ENCODE measurements at places on chromosomes 4 and X.

DNA sequence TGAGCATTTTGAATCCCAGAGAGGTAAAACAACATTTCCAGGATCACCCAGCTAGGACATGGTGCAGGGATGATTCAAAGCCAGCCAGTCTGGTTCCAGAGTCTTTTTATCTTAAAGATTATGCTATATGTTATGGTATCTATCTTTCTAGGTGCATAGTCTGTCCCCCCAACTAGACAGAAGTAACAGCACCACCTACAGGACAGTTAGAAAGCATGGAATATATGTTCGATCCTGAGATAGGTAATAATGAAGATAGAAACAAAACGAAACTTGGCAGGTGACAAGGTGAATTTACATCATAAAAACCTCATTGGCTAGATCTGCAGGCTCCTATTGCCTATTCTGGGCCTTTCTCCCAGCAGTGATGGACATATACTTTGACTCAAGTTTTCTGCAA lies 723.2 kb downstream of the SMARCA1 start:
- no peak for DNase-seq

- DNase-seq, result no peak
Observed at GRCh38 chr4:17997129-17997528, 24.4 kb downstream of the LCORL start.

- no peak for DNase-seq
Observed at GRCh38 chrX:69116077-69116476, 49.2 kb downstream of the PJA1 start.

DNA sequence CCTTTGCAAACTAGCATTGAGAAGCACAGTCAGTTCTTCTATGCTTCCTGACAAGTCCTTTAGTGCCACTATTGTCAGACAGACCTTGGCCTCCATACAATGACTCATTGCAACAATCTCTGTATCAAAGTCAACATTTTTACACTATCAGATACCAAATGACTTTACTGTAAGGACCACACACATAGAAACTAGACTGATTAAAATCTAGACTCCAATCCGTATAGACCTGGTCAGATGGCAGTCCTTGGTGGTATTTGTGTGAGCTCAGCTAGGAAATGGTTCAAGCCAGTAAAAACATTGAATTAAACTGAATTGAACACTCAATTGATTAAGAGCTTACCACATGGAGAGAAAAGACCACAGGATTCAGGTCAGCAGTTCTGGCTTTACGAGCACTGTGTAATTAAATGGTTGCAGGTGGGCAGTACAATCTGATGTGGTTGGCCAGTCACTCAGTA lies 549.8 kb upstream of the LCORL start:
- DNase-seq, result no peak

DNA sequence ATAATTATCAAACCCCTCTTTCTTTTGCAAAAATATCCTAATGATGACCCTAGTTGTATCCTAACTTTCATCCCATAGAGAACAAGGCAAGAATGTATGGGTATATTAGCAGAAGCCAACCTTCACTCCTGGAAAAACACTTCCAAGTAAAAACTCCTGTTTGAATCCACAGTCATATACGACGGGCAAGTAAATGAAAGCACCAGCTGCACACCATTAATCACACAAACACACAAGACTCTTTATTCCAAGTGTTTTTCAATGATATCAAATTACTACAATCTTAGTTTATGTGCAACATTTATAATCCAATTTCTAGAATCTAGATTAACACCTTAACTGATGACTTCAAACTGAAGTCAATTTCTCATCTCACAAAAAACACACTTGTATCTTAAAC lies 22.9 kb downstream of the ACSL4 start:
- DNase-seq, result no peak

DNA sequence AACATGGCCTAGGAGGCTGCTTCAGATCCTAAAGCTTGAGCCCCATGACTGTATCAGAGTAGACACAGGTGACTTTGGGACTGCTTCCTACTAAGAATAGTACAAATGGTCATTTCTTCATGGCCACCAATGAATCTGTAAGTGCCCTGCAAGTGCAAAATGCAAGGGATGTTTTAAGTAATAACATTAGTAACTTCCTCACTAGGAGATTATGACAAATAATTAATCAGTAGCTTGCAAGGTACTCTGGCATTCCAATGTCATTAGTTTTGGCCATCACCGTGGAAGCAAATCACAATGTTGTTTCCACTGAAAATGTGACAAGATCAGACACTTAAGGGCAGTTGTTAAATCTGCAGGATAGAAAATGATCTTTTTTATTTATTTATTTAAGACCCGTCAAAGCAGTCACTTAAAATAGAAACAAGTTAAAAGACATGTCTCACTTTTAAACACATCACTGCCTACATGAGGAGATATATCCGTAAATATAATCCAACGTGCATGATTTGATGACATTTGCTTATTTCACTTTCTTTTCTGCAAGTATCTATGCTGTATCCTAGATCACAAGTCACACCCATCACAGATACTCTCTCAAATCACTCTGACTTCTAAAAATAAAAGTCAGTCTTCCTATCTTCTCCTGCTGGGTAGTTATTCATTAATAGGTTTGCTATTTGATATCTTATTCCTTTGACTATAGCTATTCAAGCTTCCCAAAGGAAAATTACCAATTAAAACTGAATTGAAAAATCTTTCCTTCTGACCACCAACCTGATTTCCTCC lies 400.6 kb downstream of the IL15 start:
- no peak for DNase-seq

GRCh38 chrX:3124031-3124430 lies 82.8 kb downstream of the ARSF start:
- DNase-seq, result no peak

GRCh38 chr4:185680617-185681016 lies 131.4 kb downstream of the SORBS2 start:
- no peak for DNase-seq

DNA sequence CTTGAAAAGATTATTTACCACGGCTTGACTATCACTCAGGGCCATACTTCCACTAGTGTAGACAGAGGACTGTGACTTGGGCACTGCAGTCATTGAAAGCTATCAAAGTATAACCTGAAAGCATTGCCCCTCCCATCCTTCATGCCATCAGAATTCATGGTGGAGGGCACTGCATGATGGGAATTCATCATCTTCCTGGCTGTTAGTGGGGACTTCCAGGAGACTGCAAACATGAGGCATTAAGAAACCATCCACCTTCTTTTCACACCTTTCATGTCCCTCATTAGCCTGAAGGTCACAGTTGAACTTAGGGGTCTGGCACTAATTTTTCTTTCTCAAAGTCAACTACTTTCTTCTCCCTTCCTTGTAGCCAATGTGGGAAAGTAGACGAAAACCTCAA lies 25.8 kb downstream of the VSIG4 start:
- DNase-seq, result no peak

DNA sequence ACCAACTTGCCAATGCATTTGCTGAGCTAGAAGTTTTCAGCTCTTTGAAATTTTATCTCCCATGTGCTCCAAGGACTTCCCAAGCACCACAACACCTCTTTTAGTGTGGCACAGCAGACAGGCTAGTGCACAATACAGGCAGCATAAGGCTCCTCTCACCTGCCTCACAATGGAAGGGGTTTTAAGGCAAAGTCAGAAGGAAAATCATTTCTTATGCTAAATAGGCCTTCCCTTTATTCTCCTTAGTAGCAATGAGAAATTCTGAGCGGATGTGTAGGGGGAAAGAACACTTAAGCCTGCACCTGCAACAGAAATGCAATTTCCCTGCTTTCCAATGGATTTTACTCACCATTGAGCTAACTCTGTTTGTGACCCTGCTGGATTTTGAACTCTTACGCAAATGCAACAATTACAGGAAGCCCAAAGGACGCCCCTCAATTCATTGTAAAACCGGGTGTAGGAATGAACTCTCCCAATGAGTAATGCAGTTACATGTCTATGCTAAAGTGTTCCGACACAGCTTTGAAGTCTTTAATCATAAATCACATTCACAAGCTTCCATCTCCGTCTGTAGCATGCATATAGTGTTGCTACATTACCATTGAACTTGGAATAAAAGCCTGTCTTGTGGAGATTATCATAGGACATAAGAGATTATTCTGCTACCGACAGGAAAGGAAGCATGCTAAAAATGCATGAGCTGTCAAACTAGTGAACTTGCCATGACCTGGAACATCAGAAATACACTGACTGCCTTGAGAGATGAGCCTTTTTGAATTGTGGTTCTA lies 1084.9 kb downstream of the RPA4 start:
- no peak for DNase-seq

All from uterus (tissue), 4 donors.